HFF-Myc (cell line): ENCODE measurements at places on chromosomes 4 and X.

DNA sequence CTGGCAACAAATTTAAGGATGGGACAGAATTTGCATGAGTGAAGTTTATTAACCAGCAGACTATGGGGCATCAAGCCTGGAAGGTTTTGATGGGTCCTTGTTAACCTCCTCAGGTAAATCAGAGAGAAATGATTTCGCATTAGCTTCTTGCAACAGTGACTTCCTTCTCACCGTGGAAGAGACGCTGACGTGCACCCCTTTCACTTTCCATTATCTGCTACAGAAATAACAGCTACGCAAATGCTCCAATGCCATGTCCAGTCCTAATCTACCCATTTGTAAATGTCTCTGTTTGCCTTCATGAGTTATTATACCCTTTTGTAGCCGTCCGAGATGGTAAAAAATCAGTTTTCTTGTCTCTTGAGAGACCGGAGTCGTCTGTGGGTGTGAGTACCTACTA, 100.3 kb downstream of the SLC34A2 start:
- no peak for DNase-seq

- DNase-seq: no peak
These were observed 203.4 kb downstream of the MAML3 start for GRCh38 chr4:139950568-139950967.

DNA sequence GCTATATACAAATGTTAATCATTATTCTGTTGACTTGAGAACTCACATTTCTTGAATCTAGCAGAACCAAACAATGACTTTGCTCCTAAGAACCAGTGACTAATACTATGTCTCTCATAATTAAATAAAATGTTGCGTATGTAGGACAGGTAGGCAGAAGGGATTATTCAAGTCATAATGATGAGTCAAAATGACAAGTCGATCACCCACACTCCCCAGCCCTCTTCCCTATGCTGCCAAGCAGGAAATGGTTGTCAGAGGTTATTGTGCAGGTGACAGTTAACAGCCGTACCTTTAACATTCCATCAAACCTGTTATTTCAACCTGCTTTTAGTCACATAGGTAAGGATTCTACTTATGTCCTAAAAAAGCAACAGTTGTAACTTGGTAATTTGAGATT, 22.0 kb upstream of the STK26 start:
- no peak for DNase-seq

DNA sequence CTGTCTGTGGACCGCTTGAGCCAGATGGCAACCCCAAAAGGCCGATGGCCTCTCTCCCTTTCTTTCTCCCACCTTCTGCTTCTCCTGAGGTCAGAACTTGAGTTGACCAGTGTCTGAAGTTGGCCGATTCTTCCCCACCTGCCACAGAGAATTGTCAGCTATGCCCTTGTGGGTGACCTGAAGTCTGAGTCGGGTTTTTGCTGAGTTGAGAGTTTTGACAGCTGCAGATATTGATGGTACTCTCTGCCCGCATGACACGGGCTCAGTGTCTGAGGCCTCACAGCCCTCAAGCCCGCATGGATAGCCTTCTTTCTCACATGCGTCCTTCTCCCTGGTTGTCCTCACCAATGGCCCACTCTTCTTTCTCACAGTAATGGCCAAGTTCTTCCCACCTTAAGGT, 111.0 kb downstream of the EFNB1 start:
- DNase-seq: no peak

DNA sequence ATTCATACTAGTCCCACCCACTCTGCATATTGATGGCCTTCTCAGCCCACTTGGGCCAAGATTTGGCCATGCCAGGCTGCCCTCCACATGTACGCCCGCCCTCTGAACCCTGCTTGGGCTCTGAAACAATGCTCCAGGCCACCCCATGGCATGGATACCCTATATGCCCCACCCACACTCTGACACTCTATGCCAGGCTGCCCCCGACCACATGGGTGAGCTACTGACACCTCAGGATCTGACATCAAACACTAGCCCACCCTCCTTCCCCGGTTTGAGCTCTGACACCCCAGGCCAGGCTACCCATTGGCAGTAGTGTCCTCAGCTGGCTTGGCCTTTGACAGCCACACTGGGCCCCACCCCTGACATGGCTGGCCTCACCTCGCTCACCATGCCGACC, 69.5 kb downstream of the HPRT1 start:
- no peak for DNase-seq

- no peak for DNase-seq
These were observed 54.6 kb downstream of the FRMPD3 start for GRCh38 chrX:107504006-107504405.

DNA sequence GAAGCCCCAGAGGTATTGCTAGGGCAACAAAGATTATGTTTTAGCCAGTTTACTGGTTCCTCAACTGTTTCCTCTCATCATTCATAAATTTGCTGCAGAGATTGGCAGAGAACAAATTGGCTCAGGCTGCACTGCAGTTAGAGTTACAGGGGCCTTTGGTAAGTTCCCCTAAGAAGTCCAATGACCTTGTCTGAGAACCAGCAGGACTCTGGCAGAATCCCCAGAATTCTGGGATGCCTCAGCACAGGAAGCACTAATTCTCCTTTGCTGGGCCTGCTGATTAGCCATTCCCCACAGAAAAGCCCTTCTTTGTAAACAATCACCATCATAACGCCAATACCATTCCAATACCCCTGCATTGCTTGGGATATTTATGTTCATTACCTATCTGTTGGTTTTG, 151.3 kb downstream of the USP46 start:
- DNase-seq: no peak

GRCh38 chr4:185710487-185710995, 101.5 kb downstream of the SORBS2 start:
- DNase-seq: no peak

- DNase-seq: no peak
These were observed 30.6 kb downstream of the WDR1 start for GRCh38 chr4:10085828-10086505.

DNA sequence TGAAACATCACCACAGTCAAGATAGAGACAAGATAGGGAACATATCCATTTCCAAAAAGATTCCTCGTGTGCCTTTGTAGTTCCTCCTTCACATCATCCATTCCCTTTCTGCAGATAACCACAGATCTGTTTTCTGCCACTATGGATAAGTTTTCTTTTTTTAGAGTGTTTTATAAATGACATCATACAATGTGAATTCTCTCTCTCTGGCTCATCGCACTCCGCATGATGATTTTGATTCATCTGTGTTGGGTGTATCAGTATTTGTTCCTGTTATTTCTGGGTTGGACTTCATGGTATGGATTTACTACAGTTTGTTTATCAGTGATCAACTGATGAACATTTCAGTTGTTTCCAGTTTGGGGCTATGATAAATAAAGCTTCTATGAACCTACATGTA, 23.2 kb upstream of the ANXA3 start:
- no peak for DNase-seq

DNA sequence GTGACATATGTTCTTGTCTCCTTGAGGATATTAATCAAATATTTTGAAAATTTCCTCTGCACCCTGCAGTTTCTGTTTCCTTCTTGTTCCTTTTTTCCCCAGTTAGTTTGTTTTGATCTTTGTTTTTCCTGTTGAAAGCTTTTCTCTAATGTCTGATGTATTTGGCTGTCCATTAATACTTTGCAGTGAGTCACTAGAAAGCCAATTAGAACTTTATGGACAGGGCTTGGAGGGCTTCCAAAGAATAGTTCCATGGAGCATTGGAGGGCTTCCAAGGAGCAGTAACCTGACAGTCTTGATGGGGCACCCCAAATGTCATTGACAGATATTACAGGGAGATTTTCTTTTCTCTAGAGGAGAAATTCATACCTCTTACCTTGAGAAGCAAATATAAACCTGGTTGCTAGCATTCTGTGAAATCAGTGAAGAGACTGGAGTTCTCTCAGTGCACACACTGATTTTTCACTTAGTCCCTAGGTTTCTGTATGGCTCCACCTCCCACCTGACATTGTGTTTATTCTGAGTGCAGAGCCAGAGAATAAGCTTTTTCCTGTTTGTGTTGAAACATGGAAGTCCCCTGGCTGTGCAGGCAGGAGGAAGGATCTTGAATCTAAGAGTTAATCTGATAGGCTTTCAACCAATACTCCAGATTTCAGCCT, 26.5 kb downstream of the SPARCL1 start:
- DNase-seq: no peak

DNA sequence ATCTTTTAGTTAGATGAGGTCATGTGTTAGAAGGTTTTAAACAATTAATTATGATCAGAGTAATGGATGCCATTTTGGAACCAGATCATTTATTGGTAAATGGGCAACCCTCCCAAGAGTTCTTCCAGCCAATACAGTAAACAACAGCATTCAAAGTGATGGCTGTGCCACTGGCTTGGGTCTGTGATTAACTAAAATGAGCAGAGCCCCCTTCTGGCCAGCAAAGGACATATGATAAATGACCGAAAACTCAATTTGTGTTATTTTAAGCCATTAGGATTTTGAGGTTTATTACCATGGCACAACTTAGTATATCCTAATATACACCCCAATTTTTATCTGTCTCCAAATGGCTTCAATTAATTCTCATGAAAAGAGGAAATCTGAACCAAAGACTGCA, 90.8 kb upstream of the NPFFR2 start:
- no peak for DNase-seq

DNA sequence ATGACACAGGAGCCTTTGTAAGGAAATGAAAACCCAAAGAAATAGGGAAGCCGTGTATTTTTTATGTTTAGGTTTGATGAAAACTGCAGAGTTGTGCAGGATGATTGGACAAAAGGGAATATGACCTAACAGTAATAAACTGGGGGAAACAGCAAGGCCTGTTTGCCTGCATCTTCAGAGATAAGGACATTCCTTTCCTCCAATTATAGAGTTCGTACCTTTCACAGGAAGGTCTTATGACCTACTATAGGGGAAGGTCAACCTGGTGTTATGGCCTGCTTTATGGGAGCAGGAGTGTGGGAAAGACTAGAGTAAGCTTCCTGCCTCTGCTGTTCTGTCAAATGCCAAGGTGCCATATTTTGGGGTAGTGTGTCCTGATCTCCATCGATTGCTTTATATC, 42.5 kb downstream of the BBS12 start:
- no peak for DNase-seq

- DNase-seq: no peak
These were observed 215.9 kb downstream of the MID1 start for GRCh38 chrX:10404436-10404835.

- no peak for DNase-seq
These were observed 112.5 kb downstream of the CCNG2 start for GRCh38 chr4:77269505-77269904.

DNA sequence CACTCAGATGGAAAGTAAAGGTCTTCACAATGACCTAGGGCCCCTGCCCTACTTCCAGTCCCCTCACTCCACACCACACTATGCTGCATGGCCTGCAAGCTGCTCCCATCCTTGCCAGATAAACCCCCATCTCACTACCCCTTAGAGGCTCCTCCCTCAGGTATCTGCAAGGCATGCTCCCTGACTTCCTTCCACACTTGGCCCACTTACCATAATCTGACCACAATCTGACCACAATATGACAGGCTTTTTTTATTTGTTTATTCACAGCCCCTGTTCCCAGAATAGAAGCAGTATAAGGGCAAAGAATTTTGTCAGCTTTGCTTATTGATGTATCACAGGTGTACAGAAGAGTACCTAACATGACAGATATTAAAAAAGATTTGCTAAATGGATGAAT, 124.7 kb downstream of the CAMK2D start:
- DNase-seq: no peak

DNA sequence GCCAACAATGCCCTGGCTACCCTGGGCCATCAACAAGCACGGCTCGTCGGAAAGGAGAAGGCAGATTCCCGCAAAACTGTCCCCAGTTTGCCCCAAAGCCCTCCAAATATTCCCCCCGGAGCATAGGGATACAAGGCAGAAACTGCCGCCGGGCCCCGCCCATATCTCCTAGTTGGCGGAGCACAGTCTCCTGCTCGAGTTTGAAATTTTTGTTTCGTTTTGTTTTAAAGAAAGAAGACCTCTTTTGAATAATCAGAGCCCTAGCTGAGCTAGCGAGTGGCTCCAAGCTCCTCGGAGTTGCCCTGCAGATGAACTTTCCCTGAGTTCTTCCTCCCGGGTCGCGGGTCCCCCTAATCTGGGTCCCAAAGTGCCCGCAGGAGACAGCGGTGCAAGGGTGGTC, 138.1 kb upstream of the ZIC3 start:
- DNase-seq: no peak

GRCh38 chr4:8468746-8469535, 28.4 kb downstream of the TRMT44 start:
- peak; percentile 5 for DNase-seq

GRCh38 chr4:38068107-38068506, 107.9 kb downstream of the PTTG2 start:
- DNase-seq: no peak

GRCh38 chr4:175440786-175441185, 371.3 kb downstream of the GPM6A start:
- DNase-seq: no peak

DNA sequence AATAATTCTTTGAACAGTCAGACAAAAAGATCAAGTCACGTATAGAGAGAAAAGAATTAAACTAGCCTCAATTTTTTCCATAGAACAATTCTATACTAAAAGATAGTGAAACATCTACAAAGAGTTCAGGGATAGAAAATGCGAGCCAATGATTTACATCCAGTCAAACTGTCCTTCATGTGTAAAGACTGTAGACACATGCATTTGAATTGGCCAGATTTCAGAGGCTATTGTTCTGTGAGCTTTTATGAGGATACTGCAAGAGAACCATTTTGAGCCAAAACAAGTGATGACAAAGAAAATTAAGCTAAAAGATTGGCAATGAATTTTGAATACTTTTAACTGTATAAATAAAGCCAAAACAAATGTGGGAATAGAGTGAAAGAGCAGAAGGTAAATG, 1230.3 kb downstream of the RPA4 start:
- DNase-seq: no peak

- no peak for DNase-seq
These were observed 84.3 kb upstream of the CLDN34 start for GRCh38 chrX:9882669-9883446.

GRCh38 chrX:105460376-105460775, 239.9 kb upstream of the TEX13A start:
- no peak for DNase-seq

- no peak for DNase-seq
These were observed 30.8 kb downstream of the RTL5 start for GRCh38 chrX:72100824-72101351.

DNA sequence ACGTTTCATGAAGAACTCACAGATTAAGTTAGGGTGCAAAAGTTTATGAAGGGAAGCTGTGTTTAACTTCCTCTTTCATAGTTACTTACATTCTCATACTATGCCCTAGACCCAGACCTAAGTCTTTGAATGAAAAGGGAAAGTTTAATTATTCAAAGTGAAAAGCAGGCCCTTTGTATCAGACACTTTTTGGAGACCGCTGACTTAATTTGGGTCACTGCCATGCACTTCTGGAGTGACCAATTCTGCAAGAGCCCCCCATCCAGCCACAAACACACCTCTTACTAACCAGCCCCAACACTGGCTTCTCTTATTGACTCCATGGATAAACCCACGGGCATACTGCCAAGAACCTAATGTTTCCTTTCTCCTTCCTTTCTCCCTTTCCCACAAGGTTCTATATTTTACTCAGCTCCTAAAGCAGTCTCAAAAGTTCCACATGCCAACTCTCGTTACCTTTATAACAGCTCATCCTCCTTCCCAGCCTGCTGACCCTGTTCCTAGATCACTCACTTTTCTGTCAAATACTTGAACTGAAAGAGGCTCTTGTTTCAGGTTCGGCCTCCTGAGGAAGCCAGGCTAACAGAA, 34.5 kb downstream of the ABCE1 start:
- no peak for DNase-seq

GRCh38 chrX:147680251-147680650, 231.5 kb upstream of the FMR1 start:
- DNase-seq: no peak
